ENCODE measurements at places on chromosomes 5 and 9.

DNA sequence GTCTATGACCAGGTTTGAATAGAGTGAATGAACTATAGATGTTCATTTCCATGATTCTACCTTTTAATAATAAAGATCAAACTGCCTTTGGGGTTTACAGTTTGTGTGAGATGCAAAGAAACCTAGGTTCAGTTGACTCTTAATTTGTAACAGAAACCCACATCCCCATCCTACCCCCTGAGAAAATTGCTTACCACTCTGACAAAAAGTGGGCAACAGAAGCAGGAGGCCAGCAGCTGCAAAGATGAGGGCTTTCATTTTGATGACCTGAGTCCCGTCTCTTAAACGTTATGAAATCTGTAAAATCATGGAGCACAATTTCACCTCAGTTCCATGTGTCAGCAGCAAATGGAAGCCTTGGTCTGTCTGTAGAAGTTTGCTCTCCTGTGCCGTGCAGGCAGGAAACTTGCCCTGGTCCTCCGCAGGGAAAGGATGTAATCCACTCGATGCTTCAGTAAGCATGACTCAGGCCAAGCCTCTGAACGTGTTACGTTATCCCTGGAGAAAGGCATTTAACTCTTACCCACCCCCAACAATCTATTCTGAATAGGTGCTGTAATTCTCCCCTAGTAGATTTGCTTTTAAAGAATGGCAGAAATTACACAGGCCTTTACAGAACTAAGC, at the start of gene F2RL2:
TSS of gene F2RL2 (minus strand) at position 431 of the 624 bp plus-strand sequence. CDS start at position 258, 173 bp downstream.
- peak; percentile 85 for DNase-seq

- DNase-seq = no peak
Measured at GRCh38 chr9:107942291-107942690, 452.7 kb upstream of the KLF4 start.

- no peak for DNase-seq
Measured at GRCh38 chr5:147887026-147887627, 8.6 kb downstream of the SCGB3A2 start.

DNA sequence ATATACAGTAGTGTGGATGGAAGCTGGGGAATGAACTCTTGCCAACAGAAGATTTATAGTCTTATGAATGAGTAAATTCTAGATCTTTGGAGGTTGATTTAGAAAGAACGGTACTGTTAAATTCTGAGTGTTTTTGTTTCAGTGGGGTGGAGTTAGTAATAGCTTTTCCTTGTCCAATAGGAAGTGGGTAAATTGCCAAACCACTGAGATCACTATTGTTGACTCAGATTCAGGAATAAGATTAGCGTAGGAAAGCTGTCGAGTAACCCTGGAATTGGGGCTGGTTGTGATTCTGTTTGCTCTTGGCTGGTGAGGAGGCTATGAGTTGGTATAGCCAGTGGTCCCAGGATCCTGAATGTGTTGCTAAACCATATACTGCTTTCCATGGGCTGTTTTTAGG, 155.6 kb downstream of the ARHGAP26 start:
- DNase-seq = peak; percentile 28

- no peak for DNase-seq
Measured at GRCh38 chr5:164555809-164556208, 1050.4 kb downstream of the MAT2B start.

GRCh38 chr5:33422191-33422590, 18.6 kb upstream of the TARS1 start:
- DNase-seq = no peak

GRCh38 chr9:92727716-92728700, 36.6 kb downstream of the BICD2 start:
- DNase-seq = no peak

DNA sequence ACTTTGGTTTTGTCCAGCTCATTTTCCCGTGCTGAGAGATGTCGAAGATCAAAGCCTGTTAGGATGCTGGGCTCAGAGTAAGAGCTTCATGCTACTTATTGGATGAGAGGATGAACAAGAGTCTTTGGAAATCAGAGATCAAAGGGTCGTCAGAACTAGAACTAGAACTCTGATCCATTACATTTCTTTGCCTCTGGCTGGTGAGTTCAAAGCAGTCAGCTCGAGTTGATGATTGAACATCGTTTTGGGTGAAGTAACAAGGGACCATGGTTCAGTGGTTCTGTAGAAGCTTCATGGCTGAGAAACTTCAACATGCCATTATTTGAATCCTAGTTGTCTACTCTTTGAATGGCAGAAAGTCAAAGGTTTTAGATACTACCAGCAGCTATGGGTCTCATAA, 320.3 kb downstream of the ARHGEF28 start:
- no peak for DNase-seq

DNA sequence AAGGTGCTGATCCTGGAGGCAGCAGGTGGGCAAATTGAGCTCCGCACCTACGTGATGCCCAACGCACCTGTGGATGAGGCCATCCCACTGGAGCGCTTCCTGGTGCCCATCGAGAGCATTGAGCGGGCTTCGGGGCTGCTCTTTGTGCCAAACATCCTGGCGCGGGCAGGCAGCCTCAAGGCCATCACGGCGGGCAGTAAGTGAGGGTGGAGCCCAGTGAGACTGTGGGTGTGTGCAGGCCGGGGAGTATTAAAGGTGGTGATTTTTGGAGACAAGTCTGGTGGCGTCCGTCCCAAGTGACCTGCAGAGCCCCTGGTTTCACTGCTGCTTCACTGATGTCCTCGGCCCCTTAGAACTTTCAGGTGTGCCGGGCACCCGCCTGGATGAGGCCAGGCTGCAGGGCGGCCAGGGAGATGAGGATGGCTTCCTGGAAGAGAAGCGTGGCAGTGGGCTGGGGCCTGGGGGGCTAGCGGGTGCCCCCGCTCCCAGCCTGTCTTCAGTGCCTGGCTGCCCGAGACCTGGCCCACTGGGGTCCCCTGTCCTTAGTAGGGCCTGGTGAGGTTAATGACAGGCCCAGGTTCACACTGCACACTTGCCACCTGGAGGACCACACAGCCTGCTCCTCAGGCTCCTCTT, 4.2 kb downstream of the ENDOG start:
- no peak for DNase-seq

GRCh38 chr5:125005266-125005665, 258.8 kb upstream of the ZNF608 start:
- no peak for DNase-seq

- DNase-seq = no peak
Measured at GRCh38 chr9:14750821-14751220, 28.3 kb upstream of the CER1 start.

GRCh38 chr5:157126-157715, 34.1 kb upstream of the LRRC14B start:
- no peak for DNase-seq

GRCh38 chr5:133902511-133903118, 65.8 kb downstream of the C5orf15 start:
- no peak for DNase-seq

DNA sequence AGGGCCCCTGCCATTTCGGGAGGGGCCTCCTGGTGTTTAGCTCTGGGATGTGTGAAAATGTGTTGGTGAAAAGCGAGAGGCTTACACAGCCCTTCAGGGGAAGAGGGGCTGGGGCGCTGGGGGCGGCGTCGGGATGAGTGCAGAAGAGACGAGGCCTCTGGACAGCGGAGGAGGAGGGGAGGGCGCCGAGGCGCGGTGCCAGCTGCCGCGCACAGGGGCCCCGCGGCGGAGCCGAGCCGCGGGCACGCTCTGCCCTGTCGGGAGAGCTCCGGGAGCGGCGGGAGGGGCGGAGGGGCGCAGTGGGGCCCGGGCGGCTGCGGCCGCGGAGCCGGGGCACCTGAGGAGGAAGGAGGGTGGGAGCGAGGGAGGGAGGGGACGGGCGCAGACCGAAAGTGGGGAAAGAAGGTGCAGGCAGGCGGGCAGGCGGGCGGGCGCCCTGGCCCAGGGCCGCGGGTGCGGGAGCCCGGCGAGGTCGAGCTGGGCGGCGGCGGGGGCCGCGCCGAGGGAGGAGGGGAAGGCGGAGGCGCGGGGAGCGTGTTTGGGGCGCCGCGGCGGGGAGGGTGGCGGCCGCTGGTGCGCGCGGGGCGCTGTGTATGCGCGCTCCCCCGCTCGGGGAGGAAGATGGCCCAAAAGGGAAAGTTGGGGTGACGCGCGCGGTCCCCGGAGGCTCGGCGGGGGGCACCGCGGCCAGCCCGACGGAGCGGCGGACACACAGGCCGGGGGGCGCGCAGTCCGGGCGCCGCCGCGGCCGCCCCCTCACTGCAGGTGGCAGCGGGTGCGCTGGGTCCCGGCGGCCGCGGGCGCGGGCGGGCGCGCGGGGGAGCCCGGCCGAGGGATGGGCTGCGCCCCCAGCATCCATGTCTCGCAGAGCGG, at the start of gene PDE8B:
TSS of gene PDE8B (plus strand) at position 590 of the 873 bp plus-strand sequence. CDS start at position 836, 246 bp downstream.
- DNase-seq = no peak

- no peak for DNase-seq
Measured at GRCh38 chr9:120904061-120904977, 22.3 kb downstream of the TRAF1 start.

DNA sequence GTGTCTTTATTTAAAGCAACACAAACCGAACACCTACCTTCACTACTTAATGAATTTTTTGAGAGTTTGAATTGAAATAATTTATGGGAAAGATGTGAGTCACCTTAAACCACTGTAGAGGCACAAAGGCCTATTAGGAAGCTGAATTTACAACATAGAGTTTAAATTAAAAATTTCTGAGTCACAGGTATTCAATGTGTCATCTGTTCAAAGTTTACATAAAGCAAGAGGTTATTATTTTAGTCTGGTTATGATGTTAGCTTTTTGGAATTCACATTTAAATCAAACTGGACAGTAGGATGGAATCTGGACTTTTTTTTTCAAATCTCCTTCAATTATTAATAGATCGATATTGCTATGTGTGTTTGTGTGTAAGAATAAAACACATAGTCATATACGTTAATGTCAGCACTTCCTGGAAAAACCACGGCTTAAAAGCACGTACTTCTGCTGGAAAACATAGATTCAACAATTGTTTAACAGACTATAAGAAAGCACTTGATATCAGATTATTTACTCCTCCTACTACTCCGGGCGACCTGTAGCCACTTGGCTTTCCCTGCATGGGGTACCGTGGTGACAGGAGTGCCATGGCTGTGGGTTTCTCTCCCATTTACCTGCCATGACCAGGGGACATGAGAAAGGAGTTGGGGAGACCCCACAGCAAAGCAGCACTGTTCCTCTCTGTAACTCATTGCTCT, 638.6 kb downstream of the SEMA5A start:
- peak; percentile 13 for DNase-seq

DNA sequence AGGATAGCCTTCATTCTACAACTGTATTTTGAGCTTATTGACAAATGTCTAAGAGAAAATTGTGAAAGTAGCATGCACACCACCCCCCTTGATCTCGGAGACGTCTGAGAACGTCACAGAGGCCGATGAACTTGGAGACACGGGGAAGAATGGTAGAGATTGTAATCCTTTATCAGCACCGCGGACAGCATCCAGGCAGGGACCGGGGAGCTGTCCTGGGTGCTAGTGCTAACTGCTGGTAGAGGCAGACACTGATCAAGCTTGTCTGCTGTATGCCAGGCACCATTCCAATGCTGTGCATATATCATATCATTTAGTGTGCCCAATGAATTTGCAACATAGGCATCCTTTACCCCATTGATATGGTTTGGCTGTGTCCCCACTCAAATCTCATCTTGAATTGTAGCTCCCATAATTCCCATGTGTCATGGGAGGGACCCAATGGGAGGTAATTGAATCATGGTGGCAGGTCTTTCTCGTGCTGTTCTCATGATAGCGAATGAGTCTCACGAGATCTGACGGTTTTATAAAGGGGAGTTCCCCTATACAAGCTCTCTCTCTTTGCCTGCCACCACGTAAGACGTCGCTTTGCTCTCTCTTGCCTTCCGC, 98.8 kb downstream of the LHX2 start:
- DNase-seq = peak; percentile 33

DNA sequence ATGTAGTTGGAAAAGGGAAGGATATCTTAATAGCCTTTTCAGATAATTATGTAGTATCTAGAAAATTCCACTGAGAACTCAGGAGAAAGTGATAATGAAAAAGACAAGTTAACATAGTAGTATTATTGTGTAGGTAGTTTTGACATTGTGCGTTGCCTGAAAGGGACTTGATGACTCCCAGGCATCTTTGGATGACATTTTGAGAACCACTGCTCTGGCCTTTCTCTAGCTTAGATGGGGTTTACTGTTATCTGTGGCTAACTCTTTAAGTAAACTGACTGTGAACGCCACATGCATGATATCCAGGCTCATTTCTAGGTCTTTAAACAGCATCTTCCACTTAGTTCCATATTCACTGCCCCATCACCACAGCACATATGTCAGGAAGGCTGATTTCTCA, 14.4 kb upstream of the FYB1 start:
- DNase-seq = no peak

- no peak for DNase-seq
Measured at GRCh38 chr5:77985247-77985646, 209.1 kb upstream of the TBCA start.

DNA sequence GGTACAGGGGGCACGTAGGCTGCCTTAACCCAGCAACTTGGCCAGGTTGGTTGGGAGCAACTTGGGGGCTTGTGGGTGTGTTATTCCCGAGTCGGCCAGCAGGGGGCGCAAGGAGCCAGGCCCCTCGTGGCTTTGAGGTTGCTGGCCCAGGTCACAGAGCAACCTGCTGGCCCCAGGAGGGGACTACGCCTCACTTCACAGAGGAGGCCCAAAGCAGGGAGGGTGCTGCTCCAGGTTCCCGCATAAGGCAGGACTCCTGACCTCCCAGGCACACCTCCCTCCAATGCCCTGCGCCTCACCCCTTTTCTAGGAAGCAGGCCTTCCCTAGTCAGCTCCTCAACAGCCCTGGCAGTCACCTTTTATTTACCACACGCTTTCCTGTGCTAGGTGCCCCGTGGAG, 18.1 kb downstream of the KYAT1 start:
- DNase-seq = no peak

DNA sequence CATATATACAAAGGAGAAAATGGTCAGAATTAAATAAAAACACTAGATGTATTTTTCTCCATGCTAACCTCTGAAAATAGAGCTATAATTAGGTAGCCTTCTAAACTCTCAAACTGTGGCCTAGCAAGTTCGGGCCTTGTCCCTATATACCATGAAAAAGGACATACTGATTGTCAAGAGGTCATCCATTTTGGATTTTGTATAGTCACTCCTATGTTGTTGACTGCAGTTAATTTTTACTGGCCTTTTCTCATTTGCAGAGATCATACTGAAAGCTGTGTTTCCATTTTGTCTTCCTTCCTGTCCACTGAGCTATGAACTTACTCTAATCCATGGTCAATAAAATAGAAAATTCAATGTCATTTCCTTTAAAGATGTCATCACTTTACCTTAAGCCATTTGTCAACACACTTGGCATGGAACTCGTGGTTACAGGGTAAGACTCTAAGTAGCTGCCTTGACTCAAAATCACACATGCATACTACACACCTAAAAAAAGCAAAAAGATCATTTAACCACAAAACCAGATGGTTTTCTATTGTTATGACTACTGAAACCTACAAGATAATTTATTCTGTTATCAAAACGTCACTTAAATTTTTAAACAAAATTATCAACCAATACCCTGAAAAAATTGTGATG, 58.0 kb downstream of the RNF38 start:
- no peak for DNase-seq

- no peak for DNase-seq
Measured at GRCh38 chr5:4983701-4984100, 156.4 kb upstream of the ADAMTS16 start.
